Stimulated activated CD4-positive, alpha-beta T cell treated with anti-CD3 and anti-CD28 coated beads, Interleukin-1b, Interleukin-23, amount 100 ng/mL, for 24 hours (primary cell): ENCODE measurements at places on chromosomes 11 and 22.
A peak's percentile ranks its signal among the peaks of the same experiment; 100 is the strongest.

GRCh38 chr11:96680211-96681018 lies 290.6 kb downstream of the JRKL start:
- DNase-seq = no peak

DNA sequence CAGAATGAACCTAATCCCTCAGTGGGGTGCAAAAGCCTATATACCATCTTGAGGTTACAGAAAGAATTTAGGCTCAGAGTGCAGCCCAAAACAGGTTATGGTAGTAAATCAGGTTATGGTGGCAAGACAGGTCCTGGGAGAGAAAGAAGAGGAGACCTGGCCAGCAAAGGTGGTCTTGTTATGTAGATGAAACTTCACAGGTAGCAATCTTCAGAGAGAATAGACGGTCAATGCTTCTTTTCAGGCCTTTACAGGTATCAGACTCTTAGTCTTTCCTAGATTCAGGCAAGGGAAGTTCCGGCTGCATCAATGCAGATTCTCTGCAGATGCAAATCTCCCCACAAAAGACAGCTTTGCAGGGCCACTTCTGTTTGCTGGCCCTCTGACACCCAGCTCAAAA lies 45.8 kb upstream of the SORL1 start:
- DNase-seq = no peak

DNA sequence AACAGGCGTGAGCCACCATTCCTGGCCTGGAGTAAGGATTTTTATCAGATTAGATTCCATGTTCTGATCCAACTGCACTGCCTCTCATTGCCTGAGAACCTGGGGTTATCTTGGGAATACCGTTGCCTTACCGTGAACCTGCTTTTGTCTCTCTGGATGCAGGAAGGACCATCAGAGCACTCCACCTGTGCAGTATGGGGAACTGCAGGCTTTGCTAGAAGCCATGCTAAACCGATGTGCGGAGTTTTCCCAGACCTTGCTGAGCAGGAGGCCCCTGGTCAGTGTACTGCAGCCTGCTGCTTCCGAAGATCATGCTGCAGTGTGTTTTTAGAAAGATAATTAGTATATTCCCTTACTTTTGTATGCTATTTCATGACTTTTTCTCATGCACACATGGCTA lies 43.6 kb downstream of the MEI1 start:
- DNase-seq = no peak

- no peak for DNase-seq
These were observed 1.1 kb upstream of the SHISA8 start for GRCh38 chr22:41915786-41916493.

- DNase-seq = no peak
These were observed 315.9 kb upstream of the CCDC90B start for GRCh38 chr11:83601914-83602527.

- no peak for DNase-seq
These were observed 20.4 kb upstream of the POGLUT3 start for GRCh38 chr11:108518581-108518980.

- no peak for DNase-seq
These were observed 35.7 kb downstream of the CLMP start for GRCh38 chr11:123159183-123159857.

GRCh38 chr11:57109331-57109730 lies 72.4 kb upstream of the LRRC55 start:
- no peak for DNase-seq

DNA sequence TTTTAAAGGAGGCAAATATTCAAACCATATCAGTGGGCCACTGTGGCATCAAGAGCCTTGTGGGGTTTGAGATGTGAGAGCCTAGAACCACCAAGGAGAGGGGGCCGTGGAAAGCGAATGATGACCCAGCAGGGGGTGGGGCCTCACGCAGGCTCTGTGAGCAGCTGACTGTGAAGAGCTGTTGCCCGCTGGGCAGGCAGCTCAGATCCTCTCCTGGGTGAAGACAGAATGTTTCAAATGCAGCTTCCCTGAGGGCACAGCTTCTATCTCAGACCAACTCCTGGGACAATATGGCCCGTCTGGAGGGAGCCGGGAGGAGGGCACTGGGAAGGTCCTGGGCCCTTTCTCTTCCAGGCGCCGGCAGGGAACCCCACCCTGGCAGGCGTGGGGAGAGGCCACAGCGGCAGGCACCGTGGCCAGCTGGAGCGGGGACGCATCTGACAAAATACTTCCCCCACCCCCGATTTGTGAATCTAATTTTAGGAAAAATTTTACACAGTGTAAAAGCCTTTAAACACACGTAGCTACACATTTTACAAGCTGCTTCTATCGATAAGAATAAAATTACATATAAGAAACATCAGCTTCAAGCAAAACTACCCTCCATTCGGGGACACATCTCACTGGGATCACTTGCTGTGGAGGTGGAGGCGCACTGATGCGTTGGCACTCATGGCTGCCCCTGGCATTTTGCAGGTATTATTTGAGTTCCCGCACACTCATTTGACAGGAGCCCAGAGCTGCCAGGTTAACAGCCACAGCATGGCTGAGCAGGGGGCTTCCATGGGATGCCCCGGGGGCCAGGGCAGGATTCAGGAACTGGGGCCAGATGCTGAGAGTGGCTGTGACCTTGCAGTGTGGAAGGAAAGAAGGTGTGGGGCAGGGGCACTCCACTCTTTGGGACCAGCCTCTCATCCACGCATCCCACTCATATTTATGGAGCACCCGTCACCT lies 40.3 kb downstream of the PARVG start:
- DNase-seq = no peak

- DNase-seq = no peak
These were observed 108.5 kb downstream of the TP53I11 start for GRCh38 chr11:44842220-44842619.

DNA sequence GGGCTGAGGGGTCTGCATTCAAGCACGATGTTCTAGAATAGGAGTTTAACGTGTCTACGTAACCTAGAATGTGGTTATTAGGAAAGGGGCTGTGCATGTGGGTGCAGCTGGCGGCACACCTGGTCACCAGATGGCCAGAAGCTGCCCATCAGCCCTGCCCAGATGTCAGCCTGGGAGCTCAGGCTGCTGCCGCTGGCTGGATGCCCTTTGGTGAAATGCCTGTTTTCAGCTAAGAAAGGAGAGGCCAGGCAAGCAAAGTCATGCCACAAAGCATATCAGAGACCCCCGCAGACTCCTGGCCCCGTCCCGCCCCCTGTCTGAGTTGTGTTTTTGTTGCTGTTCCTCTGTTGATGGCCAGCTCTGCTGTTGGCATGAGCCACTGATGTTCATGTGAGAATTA lies 11.3 kb upstream of the ADORA2A start:
- DNase-seq = no peak

GRCh38 chr22:17549655-17550054 lies 13.6 kb upstream of the SLC25A18 start:
- no peak for DNase-seq

GRCh38 chr11:45947885-45948284 lies 25.4 kb downstream of the LARGE2 start:
- DNase-seq = no peak

- no peak for DNase-seq
These were observed 15.0 kb upstream of the PITPNB start for GRCh38 chr22:27934069-27934468.

DNA sequence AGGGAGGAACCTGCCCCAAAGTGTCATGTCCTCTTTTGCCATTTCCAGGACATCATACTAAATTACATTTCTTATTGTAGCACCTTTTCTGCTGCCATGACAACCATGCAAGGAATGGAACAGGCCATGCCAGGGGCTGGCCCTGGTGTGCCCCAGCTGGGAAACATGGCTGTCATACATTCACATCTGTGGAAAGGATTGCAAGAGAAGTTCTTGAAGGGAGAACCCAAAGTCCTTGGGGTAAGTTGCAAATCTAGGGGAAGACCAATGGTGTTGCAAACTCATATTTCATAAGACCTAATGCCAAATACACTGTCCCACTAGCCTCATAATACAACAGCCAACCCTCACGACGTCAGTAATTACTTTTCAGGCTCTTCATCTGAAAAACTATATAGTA lies 11.7 kb downstream of the MS4A4A start:
- DNase-seq = no peak

DNA sequence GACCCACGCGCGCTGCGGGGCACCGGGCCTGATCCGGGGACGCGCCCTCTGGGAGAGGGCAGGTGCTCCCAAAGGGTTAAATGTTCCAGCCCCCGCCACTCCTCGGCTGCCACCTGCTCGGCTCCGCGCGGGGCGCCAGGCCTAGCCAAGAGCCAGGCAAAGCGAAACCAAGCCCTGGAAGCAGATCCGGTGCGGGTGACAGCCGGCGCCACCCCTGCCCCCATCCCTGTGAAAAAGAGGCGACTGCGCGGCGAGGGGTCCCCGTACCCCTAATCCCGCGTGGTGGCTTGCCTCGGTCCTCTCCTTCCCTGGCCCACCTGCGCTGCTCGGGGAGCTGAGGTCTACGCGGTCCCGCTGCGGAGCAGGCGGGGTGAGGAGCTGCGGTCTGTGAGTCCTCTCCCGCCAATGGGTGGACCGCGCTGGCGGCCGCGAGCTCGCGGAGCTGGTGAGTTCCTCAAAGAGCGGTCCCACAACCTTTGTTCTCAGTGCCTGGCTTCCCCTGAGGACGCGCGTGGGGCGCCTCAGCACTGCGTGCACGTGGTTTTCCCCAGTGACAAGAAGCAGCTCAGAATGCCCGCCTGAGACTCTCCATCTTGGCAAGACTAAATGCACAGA lies at the start of gene ME3:
Gene ME3 (minus strand): TSS at position 610 of the 615 bp plus-strand sequence.
- DNase-seq = peak; percentile 27

DNA sequence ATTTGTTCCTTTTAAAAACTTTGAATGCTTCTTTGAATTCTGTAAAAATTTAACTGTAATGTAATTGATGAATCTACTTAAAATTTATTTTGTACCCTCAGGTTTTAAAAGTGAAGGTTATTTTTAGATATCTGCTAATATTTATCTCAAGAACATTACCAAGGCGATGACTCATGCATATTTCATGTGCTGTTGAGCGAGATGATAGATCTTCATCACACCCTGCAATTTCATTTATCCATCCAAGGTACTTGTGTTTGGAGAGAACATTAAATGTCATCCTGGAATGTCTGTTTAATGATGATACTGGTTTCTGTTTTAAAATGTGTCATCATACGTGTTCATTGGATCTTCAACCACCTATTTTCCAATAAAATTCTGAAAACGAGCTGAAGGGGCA lies 6.7 kb upstream of the OOSP4A start:
- no peak for DNase-seq

- no peak for DNase-seq
These were observed 1.0 kb downstream of the FJX1 start for GRCh38 chr11:35619116-35619854.

- DNase-seq = no peak
These were observed 8.7 kb upstream of the SMIM35 start for GRCh38 chr11:118095493-118095892.

- no peak for DNase-seq
These were observed 45.0 kb downstream of the TEAD1 start for GRCh38 chr11:12719221-12719620.

- no peak for DNase-seq
These were observed 254.0 kb upstream of the TBCEL start for GRCh38 chr11:120769906-120770305.

DNA sequence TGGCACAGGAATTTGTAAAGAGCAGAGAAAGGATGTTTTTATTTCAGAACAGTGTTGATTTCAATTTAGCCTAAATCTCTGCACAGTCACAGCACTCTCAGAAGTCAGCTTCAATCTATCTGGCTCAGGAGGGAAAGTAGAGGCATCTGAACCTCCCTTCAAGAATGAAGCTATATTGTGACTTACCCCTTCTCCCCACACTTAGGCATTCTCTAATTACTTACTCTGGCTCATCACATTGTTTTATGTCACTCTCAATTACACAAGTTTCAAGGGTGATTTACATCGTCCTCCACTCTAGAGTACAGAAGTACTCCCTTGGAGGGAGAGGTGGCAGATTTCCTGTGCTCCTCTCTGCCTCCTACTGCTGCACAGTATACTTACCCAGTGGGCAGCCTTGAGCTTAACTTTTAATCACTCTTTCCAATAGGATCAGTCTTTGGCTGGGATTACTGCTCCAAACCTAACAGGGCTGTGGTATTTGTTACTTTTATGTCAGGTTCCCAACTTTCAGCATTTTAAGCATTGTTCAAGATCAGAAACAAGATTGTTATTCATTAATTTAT lies 211.4 kb downstream of the AASDHPPT start:
- DNase-seq = no peak
